Kidney (tissue), 22 donors: ENCODE measurements at places on chromosomes 6 and 20. TPM values are rescaled to one million over a fixed set of nuclear protein-coding genes. Genes with fewer than 3 reads are reported as not detected.

DNA sequence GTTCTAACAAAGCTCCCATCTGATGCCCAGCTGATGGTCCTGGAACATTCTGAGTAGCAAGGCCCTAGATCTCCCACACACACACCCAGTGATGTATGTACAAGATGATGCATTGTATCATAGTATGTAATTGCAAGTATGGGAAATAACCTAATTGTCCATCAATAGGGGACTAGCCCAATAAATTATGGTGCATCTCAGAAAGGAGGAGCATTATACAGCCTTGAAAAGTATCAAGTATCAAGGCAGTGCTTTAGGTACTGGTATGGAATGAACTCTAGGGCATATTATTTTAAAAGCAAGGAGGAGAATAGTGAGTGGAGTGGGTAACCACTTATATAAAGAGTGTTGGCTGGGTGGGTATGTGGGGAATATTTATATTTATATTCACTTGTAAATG lies 24.8 kb upstream of the PREX1 start:
- H3K27ac ChIP-seq = no peak overlapping the region
- H3K27me3 ChIP-seq = no peaks in the 10 kb centered on the region
- no peak overlapping the region for H3K4me3 ChIP-seq

- DNase-seq = no peak
- H3K36me3 ChIP-seq = peaks cover 6% of the 10 kb centered on the region
- H3K4me3 ChIP-seq = no peak overlapping the region
- H3K27me3 ChIP-seq = no peaks in the 10 kb centered on the region
- no peaks in the 10 kb centered on the region for H3K4me1 ChIP-seq
- no peak overlapping the region for H3K27ac ChIP-seq
Measured at GRCh38 chr6:132494954-132495353, 18.0 kb downstream of the STX7 start.

GRCh38 chr20:44075191-44075949 lies 111.6 kb downstream of the JPH2 start:
- H3K4me1 ChIP-seq = no peaks in the 10 kb centered on the region
- H3K27ac ChIP-seq = no peak overlapping the region
- no peak overlapping the region for H3K4me3 ChIP-seq

DNA sequence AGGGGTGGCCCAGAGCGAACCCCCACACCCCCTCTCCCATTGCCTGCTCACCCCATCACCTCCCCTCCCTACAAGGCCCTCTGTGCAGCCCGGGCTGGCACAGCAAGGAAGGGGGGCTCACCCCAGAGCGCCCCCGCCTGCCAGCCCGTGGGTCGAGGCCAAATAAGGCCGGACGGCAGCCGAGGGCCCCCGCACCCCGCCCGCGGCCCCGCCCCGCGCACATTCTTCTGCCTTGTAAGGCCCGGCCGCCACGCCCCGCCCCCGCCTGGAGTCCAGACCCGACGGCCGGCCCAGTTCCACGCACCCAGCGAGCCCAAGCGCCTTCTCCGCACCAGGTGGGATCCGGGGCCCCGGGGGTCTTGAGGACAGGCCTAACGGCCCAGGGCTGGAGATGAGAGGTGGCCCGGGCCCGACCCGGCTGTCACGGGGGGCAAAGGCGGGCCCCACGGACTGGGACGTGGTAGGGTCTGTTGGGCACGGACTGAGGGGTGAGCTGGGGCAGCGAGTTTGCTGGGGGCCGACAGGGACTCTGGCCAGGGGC lies at the start of gene MYL9:
Gene MYL9, plus strand, starts transcription at position 293 of the 541 bp plus-strand sequence. CDS start 3,366 bp downstream, outside the sequence.
- DNase-seq = peak; percentile 98
- H3K27ac ChIP-seq = peak within 1 kb of the TSS; percentile 94
- H3K27me3 ChIP-seq = no peaks in the 10 kb centered on the region

- peak overlapping the region; percentile 81 for H3K4me3 ChIP-seq
- H3K4me1 ChIP-seq = no peaks in the 10 kb centered on the region
- DNase-seq = no peak
Measured at GRCh38 chr20:33675136-33675959, 1.1 kb upstream of the NECAB3 start.

DNA sequence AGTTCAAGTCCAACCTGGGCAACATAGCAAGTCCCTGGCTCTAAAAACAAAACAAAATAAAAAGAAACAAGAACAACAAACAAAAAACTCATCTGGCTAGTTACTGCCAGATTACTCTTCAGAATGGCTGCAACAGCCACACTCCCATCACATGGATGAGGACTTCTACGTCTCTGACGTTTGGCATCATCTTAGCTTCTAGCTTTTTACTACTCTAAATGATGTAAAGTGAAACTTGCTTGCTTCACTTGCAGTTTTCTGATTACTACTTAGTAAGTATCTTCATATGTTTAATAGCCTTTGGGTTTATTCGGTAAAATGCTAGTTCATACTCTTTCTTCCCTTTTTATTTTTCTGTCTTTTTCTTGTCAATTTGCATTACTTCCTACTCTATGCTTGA lies 161.1 kb upstream of the CARMIL1 start:
- H3K4me3 ChIP-seq = no peak overlapping the region
- H3K27ac ChIP-seq = no peak overlapping the region
- H3K36me3 ChIP-seq = no peaks in the 10 kb centered on the region
- no peaks in the 10 kb centered on the region for H3K27me3 ChIP-seq
- no peak for DNase-seq

- no peaks in the 10 kb centered on the region for H3K36me3 ChIP-seq
- no peaks in the 10 kb centered on the region for H3K27me3 ChIP-seq
- no peaks in the 10 kb centered on the region for H3K4me1 ChIP-seq
Measured at GRCh38 chr6:64012351-64013001, 376.9 kb downstream of the PHF3 start.

Gene HAO1
- not detected for total RNA-seq

Gene UFL1
- total RNA-seq = 27.5 TPM

DNA sequence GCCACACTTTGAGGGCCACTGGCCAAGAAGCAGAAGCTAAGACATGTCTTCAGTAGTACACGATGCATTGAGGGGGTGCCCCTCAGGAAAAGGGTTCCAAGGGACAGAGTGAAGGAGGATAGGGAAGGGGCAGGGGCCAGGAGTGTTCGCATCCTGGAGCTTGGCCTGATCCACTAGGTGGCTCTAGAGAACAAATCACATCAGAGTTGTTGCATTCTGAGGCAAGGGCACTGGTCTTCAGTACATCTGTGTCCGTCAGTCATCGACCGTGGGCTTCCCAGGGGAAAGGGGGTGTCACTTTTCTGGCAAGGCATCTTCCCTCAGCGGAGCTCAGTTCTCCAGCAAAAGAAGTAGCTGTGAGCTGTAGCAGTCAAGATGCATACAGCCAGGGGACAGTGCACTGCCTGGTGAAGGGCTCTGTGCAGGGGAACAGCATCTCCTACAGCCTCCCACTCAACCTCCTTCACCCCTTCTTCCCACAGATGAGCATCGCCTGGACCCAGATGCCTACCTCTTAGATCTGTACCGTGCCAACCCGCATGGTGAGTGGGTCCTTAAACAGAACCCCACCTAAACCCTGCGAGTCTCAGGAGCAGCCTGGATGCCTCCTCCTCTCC lies 47.8 kb downstream of the ARHGAP40 start:
- H3K27me3 ChIP-seq = peaks cover 3% of the 10 kb centered on the region
- H3K27ac ChIP-seq = no peak overlapping the region
- no peaks in the 10 kb centered on the region for H3K36me3 ChIP-seq
- DNase-seq = peak; percentile 61

DNA sequence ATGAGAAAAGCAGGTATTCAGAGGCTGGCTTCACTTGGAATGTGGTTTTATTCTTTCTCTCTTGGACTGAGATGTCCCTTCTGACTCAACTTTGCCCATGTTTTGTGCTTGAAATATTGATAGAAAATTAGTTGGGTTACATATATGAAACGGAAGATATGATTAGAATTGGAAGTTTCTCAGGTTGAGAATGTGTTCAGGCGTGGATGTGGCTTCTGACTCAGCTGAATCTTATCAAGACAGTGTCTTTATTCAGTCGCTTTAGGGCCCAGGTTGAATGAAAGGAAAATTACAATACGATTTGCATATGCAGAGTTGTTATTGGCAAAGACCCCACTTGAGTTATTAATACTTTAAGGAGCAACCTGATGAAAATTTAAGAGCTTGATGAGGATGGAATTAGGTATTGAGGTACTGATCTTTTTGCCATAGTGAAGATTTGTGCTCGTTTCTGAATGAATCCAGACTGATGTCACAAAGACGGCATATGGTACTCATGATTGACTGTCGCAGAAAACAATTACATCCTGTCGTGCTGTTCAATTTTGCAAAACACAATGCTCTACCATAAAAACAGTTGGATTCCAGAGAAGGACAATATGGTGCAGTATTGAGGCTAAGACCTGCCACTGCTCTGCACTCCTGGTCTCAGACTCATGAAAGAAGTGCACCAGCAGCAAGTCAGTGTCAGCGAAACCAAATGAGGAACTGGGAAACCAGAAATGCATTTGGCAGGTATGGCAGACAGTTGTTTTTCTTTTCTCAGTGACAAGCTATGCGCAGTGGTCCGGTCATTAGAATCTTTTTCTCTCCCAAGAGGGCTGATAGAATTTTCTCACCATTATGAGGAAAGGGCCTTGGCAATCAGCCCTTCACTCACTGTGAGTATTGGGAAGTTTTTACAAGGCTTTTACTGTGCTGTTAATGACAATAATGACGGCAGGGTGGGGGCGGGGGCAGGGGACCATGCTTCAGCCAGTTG lies 158.3 kb downstream of the DOK5 start:
- no peaks in the 10 kb centered on the region for H3K36me3 ChIP-seq
- no peaks in the 10 kb centered on the region for H3K27me3 ChIP-seq
- no peak overlapping the region for H3K27ac ChIP-seq
- DNase-seq = no peak
- no peaks in the 10 kb centered on the region for H3K4me1 ChIP-seq

- no peaks in the 10 kb centered on the region for H3K36me3 ChIP-seq
- H3K4me3 ChIP-seq = no peak overlapping the region
- H3K27me3 ChIP-seq = no peaks in the 10 kb centered on the region
- H3K4me1 ChIP-seq = no peaks in the 10 kb centered on the region
- DNase-seq = no peak
Measured at GRCh38 chr6:21426841-21427490, 166.6 kb upstream of the SOX4 start.

Gene SCUBE3
- total RNA-seq = 4.5 TPM

Gene PLG
- total RNA-seq = 2.4 TPM

GRCh38 chr6:39171489-39172376 lies 56.7 kb upstream of the SAYSD1 start:
- DNase-seq = no peak
- no peaks in the 10 kb centered on the region for H3K27me3 ChIP-seq
- H3K4me3 ChIP-seq = no peak overlapping the region
- H3K27ac ChIP-seq = no peak overlapping the region
- no peaks in the 10 kb centered on the region for H3K36me3 ChIP-seq

DNA sequence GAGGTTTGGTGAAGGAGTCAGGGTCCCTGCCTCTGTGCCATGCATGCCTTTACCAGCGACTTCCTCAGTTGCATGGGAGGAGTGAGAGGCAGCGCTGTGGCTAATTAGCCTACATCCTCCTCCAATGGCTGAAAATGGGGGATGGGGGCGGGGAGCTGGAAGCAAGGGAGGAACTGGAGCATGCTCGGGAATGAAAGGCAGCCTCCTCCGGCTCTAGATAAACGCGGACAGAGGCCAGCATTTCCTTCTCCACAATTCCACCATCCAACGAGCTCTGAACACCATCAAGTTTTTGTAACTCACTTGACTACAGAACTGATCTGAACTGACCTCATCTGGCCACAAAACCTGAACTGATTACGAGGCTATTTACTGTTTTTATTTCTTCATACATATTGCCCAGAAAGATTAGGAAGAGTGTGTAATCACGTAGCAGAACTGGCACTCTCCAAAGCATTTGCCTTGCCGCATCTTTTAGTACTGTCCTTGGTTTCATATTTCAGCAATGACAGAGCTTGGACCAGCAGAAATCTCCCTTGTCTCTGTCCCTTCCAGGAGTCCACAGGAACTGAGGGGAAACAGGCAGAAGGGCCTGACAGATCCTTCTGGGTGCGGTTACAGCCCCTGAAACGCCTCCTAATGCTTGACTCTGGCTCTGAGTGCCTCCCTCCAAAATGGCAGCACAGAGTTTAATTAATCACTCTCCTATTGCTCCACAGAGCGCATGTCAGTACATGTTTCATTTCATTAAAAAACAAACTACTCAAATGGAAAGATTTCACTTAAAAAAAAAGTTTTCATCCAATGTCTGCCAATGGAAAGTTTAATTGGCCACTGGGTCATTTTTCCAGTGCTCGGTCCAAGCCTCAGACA lies 58.2 kb upstream of the TRAF3IP2 start:
- H3K36me3 ChIP-seq = no peaks in the 10 kb centered on the region
- no peaks in the 10 kb centered on the region for H3K27me3 ChIP-seq
- no peak overlapping the region for H3K27ac ChIP-seq
- H3K4me1 ChIP-seq = peaks cover 18% of the 10 kb centered on the region
- H3K4me3 ChIP-seq = peak overlapping the region; percentile 0

Gene MLIP
- 2.4 TPM for total RNA-seq

Gene HLA-DPA1
- total RNA-seq = 200 TPM

DNA sequence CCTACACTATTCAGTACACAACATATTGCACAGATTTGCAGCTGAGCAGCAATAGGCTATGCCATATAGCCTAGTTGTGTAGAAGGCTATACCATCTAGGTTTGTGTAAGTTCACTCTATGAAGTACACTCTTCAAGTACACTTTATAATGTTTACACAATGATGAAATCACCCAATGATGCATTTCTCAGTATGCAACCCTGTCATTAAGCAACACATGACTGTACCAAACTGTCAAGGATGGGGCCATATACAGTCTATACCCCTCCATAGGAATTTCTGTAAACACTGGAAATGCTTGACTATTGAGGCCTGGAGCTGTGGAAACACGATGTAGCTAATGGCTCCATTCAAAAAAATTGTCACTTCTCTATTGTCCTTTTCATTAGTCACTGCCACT lies 535.4 kb downstream of the EPM2A start:
- H3K36me3 ChIP-seq = no peaks in the 10 kb centered on the region

- no peak overlapping the region for H3K27ac ChIP-seq
- H3K4me3 ChIP-seq = no peak overlapping the region
- H3K4me1 ChIP-seq = no peaks in the 10 kb centered on the region
- H3K27me3 ChIP-seq = no peaks in the 10 kb centered on the region
- DNase-seq = no peak
Measured at GRCh38 chr20:6086868-6087267, 33.0 kb upstream of the LRRN4 start.

Gene CLPSL2
- total RNA-seq = not detected

DNA sequence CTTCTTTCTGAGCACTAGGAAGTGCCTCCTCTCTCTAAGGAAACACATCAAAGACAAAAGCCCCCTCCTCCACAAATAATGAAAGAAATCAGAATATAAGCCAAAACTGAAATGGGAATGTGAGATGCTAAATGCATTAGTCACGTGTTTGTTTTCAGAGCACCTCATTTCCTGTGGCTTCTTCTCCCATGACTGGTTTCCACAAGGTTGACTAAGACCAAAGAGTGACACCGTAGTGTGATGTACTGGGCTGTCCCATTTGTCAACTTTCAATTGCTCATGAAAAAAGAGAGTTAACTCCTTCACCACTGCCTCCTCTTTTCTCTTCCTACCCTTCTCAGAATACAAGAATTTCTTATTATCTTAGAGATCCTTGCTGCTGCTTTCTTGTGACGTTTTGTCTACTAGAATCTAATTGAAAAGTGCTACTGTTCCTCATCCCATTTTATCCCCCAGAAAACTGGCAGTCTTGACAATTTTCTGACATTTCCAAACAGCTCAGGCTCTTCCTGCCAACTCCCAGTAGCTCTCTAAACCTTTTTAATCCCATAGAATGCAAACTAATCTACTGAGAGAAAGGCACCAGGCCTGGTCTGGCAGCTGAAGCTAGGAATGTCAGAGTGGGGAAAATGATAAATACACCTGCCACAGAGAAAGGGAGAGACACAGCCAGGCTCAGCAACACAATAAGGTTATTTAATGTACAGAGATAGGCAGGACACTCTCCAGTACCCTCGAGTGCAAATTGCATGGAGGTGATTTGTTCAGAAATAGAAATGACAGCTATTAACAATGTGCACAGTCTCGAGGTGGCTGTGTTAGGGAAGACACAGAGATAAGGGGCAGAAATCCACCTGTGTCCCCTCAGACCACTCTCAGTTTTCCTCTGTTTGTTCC lies 671.7 kb upstream of the NRSN1 start:
- no peak overlapping the region for H3K4me3 ChIP-seq
- H3K4me1 ChIP-seq = no peaks in the 10 kb centered on the region
- H3K36me3 ChIP-seq = no peaks in the 10 kb centered on the region
- no peak for DNase-seq
